ENCODE measurements at places on chromosomes 1 and 21. TPM values are rescaled to one million over a fixed set of nuclear protein-coding genes. Genes with fewer than 3 reads are reported as not detected.

The PRKACB gene
- total RNA-seq: 11.9 TPM

The SH3BGR gene
- 0.33 TPM for total RNA-seq

The CCDC181 gene
- not detected for total RNA-seq

The ATF6 gene
- total RNA-seq: 22.5 TPM

The CIART gene
- 0.51 TPM for total RNA-seq

The USF1 gene
- total RNA-seq: 29.8 TPM

The IVL gene
- not detected for total RNA-seq

The AGMAT gene
- 33.3 TPM for total RNA-seq

The LENEP gene
- not detected for total RNA-seq
